ENCODE measurements at places on chromosomes 4 and X.

DNA sequence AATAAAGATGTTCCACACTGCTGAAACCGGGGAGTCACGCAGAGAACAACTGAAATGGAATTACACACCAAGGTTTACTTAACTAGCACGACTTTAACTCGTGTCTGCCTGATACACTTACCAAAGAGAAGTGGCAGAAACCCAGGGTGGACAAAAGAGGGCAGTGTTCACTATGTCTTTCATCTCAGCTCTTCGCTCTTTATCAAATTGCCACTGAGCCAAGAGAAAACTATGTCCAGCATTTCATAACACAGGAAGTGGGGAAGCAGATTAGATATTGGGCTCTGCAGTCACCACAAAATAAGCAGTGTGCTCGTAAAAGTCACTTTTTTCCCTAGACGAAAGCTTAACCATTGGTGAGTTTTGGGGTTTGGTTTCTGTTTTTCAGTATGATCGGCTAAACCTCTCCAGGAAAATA is 155.7 kb downstream of the CHIC2 start:
- no peak for DNase-seq

GRCh38 chr4:94036964-94037363 is 170.7 kb upstream of the SMARCAD1 start:
- no peak for DNase-seq

DNA sequence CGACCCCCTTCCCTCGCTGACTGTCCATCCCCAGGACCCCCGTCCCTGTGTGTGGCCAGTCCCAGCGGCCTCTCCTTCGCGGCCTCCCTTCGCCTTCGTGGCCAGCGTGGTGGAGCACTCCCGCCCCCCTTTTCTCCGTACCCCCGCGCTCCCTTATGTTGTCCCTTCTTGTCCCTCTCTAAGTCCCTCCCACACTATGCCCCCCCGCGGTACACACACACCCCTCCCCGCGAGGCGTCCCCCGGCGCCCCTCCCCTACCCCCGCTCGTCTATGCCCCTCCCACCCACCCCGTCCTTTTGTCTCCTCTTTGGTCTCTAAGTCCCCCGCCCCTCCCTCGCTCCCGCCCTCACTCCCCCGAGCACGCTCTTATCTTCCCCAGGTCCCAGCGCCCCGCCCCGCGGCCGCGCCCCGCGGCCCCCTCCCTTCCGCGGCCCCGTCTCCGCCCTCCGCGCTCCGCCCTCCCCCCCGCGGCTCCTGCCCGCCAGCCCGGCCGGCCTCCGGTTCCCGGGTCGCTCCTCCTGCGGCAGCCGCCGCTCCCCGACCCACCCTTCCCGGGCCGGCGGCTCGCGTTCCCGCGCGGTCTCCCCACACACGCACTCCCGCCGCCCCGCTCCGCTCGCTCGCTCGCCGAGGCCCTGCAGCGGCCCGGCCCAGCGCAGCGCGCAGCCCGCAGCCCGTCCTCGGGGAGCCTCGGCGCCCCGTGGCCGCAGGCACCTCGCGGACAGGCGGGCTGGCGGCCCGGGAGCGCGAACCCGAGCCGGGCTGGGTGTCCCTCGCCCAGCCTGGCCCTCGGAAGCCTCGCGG is 26.3 kb downstream of the UTP14A start:
- DNase-seq, result peak; percentile 52

DNA sequence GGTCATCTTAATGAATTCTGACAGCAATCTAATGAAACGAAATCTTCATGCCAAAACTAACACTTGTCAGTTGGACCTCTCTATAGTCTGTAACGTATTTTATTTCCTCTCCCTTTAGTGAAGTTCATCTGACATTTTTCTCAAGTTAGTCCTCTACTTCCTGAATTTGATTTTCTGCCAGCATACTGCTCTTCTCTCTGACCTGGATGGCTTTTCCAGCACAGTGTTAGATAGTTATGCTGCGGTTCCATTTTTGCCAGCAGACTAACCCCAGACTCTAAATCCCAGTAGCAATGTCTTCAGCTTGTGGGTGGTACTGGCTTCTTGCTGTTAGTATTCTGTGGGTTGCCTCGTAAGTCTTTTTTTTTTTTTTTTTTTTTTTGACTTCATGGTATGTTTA is 146.7 kb upstream of the VEGFC start:
- no peak for DNase-seq

DNA sequence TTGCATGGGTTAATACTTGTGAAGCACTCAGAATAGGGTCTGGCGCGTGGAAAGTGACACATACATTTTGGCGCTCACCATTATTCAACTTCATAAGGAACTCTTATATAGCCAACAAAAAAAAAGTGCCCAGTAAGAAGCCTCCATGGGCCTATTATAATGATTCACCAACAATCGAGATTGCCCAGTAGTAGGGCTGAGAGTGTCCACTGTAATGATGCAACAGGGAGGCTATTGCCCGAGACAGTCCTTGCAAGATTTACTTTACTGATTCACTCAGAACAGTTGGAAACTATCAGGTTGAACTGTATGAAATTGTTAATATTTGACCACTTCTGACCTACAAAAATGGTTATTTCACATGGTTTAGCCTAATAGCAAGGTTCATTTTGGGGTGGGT is 86.0 kb downstream of the PJA1 start:
- DNase-seq, result no peak

DNA sequence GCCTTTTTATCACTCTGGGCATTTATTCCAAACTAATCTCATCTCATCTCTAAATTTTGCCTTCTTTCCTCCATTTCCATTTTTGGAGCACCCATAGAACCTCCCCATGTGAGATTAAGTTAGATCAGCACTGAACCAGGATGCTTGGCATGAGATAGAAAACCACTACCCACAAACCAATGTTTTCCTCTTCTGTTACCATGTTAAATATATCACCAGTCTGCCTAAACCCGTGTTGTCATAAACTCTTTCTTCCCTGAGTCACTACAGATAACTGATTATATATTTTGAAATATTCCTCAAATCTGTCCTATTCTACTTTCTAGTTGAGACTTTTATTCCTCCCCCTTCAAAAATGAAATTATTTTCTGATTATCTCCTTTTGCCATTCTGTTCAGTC is 37.6 kb downstream of the GABRB1 start:
- DNase-seq, result no peak

GRCh38 chrX:1649621-1650020 is 34.8 kb downstream of the ASMT start:
- DNase-seq, result no peak

GRCh38 chr4:95963456-95963855 is 123.6 kb downstream of the PDHA2 start:
- DNase-seq, result no peak

GRCh38 chr4:127634181-127634580 is 1.4 kb downstream of the INTU start:
- DNase-seq, result no peak

DNA sequence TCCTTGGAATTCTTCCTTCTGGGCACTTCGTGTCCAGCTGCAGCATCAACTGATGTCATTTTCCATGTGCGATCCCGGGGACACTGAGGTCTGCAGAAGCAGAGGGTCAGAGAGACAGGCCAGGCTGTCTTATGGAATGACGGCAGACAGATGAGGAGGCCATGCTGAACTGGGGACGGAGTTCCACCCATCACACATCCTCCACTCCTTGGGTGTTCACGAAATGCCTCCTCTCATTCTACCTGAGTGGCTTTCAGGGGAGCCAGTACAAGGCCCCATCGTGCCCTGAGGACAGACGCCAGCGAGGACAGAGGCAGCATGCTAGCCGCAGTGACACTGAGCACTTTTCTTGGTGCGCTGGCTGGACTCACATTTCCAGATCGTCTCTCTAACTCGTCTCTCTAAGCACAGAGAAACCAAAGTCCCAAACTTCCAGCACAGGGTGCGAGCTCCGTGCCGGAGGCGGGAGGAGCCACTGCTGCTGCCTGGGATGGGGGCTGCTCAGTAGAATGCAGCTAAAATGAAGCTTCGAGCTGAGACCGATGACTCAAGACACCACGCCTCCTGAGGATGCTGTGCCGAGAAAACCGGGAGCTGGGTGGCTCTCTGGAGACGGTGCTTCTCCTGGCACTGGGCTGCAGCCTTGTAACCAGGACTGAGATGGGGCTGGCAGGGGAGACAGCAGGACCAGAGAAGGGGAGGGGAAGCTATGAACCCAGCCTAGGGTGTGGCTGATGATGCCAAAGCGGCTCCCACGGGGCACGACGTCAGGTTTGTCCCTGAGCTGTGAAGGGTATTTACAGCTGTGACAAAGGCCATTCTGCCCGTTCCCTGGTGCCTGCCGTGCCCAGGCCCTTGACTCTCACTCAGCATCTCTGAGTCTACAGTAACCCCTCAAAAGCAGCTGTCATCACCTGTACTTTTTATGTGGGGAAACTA is 8.2 kb downstream of the ABLIM2 start:
- DNase-seq, result no peak

- DNase-seq, result no peak
These were observed 63.4 kb upstream of the ENPEP start for GRCh38 chr4:110412354-110413065.

DNA sequence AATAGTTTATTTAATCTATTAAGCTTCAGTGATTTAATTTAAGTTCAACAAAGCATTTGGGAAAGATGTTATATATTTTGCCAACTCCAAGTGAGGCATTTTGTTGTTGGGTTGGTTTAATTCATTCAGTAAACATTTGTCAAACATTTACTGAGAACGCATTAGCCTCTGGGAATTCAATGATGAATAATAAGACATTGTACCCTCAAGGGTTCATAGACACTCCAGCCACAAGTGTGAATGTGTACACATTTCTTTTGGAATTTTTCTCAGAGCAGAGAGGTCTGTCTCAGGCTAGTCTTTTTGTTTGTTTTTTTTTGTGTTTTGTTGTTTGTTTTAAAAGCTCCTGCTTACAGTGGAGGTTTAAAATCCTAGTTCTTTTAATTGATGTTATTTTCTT is 203.9 kb downstream of the SOWAHB start:
- no peak for DNase-seq

- no peak for DNase-seq
These were observed 106.2 kb downstream of the SYTL5 start for GRCh38 chrX:38112566-38112965.

- no peak for DNase-seq
These were observed 22.3 kb upstream of the MAOA start for GRCh38 chrX:43633757-43634156.

DNA sequence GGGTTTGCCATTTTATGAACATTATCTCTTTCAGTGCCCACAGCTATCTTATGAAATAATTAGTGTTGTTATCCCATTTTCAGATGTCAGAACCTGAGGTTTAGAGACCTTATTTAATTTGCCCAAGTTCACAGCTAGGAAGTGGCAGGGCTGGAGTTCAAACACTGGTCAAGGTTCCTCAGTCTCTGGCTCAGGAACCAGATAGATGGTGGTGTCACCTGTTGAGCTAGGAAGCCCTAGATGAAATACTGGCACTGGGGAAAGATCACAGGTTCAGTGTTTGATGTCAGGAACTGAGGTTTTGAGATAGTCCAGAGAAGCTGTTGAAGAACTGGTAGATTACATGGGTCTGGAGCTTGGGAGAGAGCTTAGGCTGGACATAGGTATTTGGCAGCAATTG is 85.4 kb downstream of the REPS2 start:
- DNase-seq, result no peak

- DNase-seq, result peak; percentile 12
These were observed 5.6 kb upstream of the CT47C1 start for GRCh38 chrX:119067023-119067739.

GRCh38 chrX:1062351-1062750 is 150.1 kb downstream of the CRLF2 start:
- no peak for DNase-seq

DNA sequence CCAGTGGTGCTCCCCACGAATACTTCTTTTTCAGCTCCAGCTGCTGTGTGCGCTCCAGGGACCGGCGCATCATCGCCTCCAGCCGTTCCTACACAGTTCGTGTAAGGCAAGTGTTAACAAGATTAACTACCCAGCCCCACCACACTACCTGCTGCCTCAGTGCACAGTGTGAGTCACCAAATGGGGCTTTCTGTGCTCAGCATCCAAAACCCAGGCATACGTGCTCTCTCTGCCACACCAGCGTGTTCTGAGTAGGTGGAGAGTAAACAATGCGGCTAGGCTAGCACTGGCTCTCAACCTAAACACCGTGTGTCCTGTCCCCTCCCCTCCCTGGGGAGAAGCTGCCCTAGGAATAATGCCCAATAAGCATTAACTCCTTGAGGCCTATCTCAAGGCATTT is 60.0 kb downstream of the MAP7D2 start:
- DNase-seq, result no peak

- DNase-seq, result no peak
These were observed 32.1 kb downstream of the UTP14A start for GRCh38 chrX:129938081-129938480.

DNA sequence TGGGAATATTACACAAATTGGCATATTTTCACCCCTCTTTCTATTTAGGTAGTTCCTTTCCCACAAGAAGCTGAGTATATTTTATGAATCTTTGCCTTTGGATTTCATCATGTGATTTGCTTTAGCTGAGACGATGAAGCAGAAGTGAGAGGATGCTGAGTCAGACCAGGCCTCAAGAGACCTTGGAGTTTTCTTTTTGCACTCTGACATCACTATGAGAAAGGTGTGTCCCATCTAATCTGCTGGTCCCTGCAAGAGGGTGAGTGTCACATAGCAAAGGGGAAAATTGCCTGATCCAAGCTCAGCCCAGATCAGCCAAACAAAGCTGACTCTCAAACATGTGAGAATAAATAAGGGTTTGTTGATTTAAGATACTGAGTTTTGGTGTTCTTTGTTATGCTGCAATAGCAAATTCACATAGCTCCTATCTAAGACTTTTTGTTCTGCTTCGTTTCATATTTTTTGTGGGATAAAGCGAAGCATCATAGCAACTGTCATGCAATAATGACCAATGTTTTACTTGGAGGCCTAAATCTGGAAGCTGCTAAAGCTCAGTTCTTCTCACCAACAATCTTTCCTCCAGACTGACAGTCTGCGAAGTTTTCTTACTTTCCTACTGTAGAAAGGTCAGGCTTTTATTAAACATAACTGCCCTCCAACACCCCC is 176.9 kb downstream of the PDHA2 start:
- DNase-seq, result no peak

- no peak for DNase-seq
These were observed 1686.5 kb upstream of the PCDH7 start for GRCh38 chr4:29033703-29034102.

- DNase-seq, result no peak
These were observed 137.8 kb upstream of the GPR101 start for GRCh38 chrX:137171626-137172025.

GRCh38 chrX:46676399-46677356 is 82.2 kb downstream of the SLC9A7 start:
- no peak for DNase-seq

GRCh38 chrX:103846386-103846785 is 14.3 kb upstream of the RAB9B start:
- no peak for DNase-seq

GRCh38 chr4:147313108-147313507 is 167.8 kb upstream of the EDNRA start:
- DNase-seq, result no peak
